ENCODE measurements at places on chromosomes 16 and 17.

GRCh38 chr17:68306819-68307218 lies 15.5 kb downstream of the ARSG start:
- DNase-seq, result no peak

GRCh38 chr16:87417528-87417910 lies 25.4 kb downstream of the MAP1LC3B start:
- no peak for DNase-seq

DNA sequence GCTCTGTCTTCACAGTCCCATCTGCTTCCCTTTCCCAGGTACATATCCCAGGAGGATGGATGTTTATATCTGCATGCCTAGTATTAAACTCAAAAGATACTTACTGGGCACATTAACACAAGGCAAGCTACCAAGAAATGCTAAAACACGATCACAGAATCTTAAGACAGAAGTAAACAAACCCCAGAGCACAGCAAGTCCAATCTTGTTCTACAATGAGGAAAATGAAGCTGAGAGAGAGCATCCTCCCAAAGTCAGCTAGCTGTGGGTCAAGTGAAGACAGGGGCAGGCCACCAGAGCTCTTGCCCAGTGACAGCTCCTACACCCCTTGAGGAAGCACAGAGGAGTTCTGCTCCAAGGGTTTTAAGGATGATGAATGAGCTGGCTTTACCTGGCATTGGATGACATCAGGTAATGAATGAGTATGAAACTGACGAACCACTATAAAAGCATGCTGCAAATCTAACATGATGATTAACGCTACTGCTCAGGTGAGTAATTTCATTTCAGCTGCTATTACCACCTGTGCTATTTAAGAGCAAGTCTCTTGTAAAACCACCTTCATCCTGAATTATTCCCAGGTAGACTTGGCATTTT lies 20.3 kb downstream of the XPO6 start:
- DNase-seq, result no peak

DNA sequence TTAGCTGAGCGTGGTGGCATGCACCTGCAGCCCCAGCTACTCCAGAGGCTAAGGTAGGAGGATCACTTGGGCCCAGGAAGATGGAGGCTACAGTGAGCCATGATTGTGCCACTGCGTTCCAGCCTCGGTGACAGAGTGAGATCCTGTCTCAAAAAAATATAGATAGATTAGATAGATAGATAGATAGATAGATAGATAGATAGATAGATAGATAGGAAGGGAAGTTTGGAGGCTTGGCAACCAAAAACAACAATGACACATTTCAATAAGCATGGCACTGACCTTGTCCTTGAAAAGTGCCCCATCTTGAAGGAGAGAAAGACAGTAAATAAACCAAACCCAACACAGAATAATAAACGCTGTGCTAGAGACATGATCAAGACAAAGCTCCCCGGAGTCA lies 57.6 kb upstream of the FA2H start:
- no peak for DNase-seq

DNA sequence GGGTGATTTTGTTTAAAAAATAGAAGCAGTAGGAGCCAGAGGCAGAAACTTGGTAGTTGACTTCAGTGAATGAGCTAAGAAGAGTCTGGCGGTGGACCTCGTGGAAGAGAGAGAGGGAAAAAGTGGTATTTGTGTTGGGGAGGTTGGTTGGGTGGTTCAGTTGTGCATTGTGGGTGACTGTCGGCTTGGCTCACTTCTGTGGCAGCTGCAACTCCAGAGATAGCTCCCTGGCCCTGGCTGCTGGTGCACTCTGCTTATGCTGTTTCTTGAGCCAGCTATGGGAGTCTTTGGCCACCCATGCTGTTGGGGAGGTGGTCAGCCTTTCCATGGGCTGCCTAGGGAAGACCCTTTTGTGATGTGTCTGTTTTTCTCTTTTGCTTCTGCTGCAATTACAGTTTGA lies 50.4 kb upstream of the CRISPLD2 start:
- no peak for DNase-seq

GRCh38 chr16:28596840-28597691 lies at the start of gene SULT1A2:
Gene SULT1A2 (minus strand): TSS chr16:28597050. CDS start chr16:28595930, 1,120 bp downstream.
- no peak for DNase-seq

- no peak for DNase-seq
Observed at GRCh38 chr17:77665833-77666232, 292.7 kb upstream of the TNRC6C start.

DNA sequence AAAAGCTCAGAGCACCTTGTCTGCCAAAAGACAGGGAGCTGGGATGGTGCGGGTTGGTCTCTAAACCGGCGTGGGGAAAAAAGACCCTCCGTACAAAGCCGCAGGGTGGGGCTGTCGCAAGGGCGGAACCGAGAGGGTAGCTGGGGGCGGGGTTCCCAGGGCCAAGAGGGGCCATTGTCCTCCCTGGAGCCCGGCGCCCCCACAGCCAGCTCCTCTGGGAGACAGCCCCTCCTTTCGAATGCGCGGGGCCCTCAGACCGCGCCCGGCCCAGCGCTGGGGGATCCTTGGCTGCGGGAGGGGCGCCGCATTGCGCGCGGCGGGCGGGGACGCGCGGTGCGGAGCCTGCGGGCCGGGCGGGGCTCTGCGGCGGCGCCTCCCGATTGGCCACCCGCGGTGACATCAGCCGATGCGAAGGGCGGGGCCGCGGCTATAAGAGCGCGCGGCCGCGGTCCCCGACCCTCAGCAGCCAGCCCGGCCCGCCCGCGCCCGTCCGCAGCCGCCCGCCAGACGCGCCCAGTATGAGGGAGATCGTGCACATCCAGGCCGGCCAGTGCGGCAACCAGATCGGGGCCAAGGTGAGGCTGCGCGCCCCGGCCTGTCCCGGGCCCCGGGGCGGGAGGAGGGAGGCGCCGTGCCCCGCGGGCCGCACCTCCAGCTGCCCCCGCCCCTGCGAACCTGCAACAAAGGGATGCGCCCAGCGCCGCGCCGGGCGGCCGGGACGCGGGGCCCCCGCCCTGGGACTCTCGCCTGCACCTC lies at the start of gene TUBB3:
Gene TUBB3, plus strand, starts transcription at position 459 of the 756 bp plus-strand sequence. Its CDS starts 60 bp downstream, at position 519.
- DNase-seq, result peak; percentile 78

GRCh38 chr16:22255335-22255734 lies 41.9 kb upstream of the POLR3E start:
- DNase-seq, result no peak

GRCh38 chr17:49566668-49567071 lies 9.0 kb upstream of the NXPH3 start:
- DNase-seq, result no peak

GRCh38 chr17:32267690-32268205 lies 2.1 kb downstream of the RHBDL3 start:
- no peak for DNase-seq

GRCh38 chr17:17800504-17801021 lies 36.2 kb downstream of the SREBF1 start:
- DNase-seq, result no peak

GRCh38 chr17:53166731-53167130 lies 656.0 kb upstream of the KIF2B start:
- DNase-seq, result no peak

DNA sequence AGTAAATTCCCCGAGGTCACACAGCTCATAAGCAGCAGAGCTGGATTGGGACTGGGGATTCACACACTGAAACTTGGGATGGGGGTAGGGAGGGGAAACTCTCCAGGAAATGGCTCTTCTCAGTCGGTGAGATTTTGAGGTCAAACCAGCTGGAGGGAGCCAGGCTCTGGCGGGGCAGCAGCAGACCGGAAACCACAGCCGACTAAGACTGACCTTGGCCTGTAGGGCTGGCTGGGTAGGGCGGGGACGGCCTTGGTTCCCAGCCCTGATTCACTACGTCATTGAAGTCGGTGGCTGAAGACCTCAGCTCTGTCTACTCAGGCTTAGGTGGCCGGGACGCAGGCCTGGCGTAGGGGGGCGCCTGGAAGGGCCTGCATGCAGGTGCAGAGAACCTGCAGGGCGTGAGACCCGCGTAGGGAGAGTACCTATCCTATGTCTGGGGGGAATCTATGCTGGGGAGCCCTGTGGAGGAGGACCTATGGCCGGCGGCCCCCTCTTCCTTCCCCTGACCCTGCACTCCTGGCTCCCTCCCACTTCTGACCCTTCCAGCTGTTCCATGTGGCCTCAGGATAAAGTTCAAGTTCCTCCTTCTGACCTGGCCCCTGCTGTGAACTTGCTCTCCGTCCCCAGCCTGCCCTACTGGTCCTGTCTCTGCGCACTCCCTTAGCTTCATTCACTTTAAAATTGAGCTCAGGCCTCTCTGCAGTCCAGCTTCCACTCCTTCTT lies 11.9 kb upstream of the SLC4A1 start:
- peak; percentile 71 for DNase-seq

GRCh38 chr17:62780269-62780668 lies 27.8 kb downstream of the MARCHF10 start:
- DNase-seq, result no peak

- no peak for DNase-seq
Observed at GRCh38 chr17:47009759-47010594, 30.9 kb upstream of the RPRML start.

DNA sequence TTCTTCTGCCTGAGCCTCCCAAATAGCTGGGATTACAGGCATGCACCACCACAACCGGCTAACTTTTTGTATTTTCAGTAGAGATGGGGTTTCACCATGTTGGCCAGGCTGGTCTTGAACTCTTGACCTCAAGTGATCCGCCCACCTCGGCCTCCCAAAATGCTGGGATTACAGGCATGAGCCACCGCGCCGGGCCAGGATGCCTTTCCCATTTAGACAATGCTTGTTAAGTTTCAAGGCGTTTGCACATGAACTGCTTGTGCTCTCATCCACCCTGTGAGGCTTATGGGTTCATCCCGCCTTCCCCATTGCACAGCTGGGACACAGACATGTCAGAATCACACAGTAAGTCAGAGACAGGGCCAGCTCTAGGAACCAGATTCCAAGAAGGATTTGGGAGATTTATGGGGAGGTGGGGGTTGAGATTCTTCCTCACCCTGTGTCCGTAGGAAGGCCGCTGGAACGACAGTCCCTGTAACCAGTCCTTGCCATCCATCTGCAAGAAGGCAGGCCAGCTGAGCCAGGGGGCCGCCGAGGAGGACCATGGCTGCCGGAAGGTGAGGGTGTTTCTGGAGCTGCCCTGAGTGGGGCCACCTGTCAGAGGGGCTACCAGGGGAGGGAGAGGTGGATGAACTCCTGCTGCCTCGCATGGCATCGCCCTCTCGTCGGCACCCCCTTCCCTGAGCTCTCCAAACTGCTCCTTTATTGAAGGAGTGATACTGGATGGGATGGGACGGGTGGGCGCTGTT lies 46.3 kb downstream of the MRC2 start:
- no peak for DNase-seq

DNA sequence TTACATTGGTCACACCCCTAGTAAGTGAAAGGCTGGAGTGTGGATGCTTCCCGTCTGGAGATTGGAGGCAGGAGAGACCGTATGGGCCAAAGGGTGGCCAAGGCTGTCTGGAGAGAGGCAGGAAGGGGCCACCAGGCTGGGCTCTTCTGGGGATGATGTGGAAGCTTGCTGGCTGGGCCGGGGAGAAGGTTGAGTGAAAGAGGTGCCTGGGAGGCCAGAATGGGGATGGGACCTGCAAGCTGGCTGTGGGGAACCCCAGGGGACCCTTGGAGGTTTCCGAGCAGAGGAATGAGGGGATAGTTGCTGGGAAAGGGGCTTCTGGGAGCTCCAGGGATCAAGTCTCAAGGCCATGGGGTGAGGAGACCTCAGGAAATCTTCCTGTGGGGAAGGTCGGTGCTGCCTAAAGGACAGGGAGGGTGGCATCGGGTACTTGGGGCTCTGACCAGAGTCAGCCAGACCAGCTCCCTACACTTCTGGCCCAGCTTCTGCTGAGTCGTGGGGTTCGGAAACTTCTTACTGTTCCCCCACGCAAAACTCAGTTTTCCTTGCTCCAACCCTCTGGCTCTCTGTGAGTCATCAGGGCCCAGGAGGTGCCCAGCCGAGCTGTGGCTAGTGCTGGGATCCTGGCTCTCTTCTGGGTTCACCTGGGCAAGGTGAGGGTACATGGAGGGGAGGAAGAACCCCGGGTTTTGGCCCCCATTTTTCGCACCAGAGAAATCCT lies 3.1 kb downstream of the MRC2 start:
- DNase-seq, result no peak

DNA sequence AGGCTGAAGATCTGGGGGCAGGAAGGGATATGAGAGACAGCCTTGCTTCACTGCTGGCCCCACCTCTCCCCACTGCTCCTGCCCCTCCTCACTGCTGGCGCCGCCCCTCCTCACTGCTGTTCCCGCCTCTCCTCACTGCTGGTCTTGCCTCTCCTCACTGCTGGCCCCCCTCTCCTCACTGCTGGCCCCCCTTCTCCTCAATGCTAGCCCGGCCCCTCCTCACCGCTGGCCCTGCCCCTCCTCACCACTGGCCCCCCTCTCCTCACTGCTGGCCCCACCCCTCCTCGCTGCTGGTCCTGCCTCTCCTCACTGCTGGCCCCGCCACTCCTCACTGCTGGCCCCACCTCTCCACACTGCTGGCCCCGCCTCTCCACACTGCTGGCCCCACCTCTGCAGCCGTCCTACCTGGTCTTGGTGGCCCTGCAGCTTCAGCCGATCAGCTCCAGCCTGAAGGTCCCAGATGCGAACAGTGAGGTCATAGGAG lies 9.5 kb upstream of the PAM16 start:
- DNase-seq, result no peak

DNA sequence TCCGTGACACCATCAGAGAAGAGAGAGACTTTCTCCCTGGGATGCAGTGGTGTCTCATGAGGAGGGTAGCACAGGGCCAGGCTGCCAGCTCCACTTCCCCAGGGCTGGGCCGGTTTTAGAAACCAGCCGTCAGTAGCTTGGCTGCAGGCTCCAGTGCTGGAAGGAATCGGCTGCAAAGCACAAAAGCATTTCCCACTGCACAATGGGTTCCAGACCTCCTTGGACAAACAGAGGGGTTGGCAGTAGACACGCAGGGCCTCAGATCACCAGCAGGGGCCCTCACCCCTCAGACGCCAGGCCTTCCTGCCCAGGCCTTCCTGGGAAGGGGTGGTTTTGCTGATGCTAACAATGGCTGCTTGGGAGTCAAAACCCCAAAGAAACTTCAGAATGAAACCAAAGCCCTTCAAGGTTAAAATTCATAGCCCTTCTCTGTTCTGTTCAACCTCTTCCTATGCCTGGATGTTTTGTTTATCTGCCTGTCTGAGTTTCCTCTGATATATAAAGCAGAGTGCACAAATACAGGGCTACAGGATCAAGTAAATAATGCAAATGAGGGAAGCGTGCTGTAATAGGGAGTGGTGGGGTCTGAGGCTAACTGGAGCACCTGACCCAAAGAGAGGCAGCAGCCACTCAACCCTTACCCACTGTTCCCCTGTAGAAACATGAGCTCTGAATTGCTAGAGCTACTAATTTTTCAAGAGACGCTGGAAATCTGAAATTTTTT lies 26.2 kb downstream of the TEKT5 start:
- DNase-seq, result peak; percentile 28

DNA sequence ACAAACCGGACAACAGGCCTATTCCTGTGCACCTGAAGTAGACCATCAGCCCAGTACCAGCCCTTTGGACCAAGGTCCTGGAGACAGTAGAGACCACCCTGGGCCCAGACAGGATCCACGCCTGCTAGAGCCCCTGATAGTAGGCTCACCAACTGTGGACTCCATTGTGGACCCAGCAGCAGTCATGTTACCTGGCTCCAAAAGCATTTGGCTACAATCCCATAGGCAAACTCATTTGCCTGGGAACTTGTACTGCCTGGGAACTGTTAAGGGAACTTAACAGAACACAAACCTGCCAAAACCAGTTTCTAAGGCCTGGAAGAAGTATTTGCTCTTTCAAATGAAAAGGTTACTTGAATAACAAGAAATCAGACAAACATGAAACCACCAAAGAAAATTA lies 10.0 kb upstream of the ACSM1 start:
- no peak for DNase-seq

- no peak for DNase-seq
Observed at GRCh38 chr17:2283302-2283701, 20.3 kb downstream of the SMG6 start.

Data from right hindlimb (tissue), 1 donor.